RPMI7951 (cell line): ENCODE measurements at places on chromosomes 2 and 18.

- no peak for DNase-seq
Measured at GRCh38 chr2:200741468-200742202, 70.1 kb upstream of the BZW1 start.

- peak; percentile 60 for DNase-seq
Measured at GRCh38 chr2:219569041-219569440, 2.3 kb downstream of the OBSL1 start.

GRCh38 chr2:14831458-14831857 lies 198.9 kb downstream of the LRATD1 start:
- no peak for DNase-seq

- DNase-seq, result no peak
Measured at GRCh38 chr2:171482308-171482707, 40.0 kb upstream of the CYBRD1 start.

GRCh38 chr2:173734797-173735196 lies 230.4 kb downstream of the SP3 start:
- no peak for DNase-seq

- no peak for DNase-seq
Measured at GRCh38 chr2:60530660-60531281, 22.7 kb downstream of the BCL11A start.

- DNase-seq, result peak; percentile 80
Measured at GRCh38 chr18:48541026-48541746, 2.4 kb downstream of the CTIF start.

DNA sequence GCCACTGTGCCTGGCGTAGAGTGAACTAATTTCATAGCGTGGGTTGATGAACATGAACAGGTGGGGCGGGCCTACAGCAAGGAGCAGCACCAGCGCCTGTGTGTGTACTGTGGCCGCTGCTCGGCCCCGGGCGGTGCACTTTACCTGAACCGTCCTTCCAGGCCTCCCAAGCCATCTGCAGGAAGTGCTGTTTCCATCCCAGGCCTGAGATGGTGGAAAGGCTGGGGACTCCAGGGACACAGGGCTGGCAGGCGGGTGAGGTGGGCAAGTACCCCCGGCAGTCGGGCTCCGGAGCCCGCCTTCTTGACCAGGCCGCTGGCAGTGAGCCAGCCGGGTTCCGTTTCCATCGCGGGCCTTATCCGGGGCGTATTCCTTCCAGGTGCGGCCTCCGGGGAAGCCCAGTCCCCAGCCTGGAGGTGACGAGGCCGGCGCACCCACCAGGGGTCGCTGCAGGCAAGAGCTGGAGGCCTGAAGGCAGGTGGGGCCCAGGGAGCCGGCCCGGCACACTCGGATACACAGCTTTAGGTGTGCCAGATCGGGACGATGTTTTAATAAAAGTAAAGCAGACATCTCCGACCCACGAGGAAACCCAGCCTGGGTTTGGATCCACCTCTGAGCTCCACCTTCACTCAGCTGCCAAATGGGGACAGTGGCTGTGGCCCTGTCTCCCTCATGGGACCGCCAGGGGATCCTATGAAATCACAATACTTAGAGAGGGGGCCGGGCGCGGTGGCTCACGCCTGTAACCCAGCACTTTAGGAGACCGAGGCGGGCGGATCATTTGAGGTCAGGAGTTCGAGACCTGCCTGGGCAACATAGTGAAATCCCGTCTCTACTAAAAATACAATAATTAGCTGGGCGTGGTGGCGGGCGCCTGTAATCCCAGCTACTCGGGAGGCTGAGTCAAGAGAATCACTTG lies 22.7 kb upstream of the PDIA6 start:
- DNase-seq, result peak; percentile 40

- DNase-seq, result no peak
Measured at GRCh38 chr2:188677142-188677541, 297.0 kb upstream of the COL3A1 start.

DNA sequence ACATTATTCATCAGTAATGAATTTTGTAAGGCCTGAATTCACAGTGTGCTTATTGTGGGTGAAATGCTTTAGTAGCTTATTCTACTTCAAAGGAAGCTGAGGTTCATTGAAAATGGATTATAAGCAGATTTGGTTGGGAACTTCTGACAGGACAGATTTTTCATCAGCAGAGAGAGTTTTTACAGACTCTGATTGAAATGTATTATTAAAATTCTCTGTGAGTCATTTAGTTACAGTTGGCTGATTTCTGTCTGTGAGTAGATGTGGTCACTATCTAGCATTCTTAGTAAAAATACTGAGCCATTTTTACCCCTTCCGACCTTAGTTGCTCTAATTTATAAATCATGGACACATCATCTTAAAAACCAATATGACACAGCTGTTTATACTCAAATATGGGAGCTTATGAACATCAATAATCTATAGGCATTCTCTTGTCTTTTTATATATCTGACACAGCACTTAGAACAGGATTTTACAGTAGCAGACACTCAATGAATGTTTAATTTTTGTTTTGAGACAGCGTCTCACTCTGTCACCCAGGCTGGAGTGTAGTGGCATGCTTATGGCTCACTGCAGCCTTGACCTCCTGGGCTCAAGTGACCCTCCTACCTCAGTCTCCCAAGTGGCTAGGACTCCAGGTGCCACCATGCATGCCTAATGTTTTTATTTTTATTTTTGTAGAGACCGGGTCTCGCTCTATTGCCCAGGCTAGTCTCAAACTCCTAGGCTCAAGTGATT lies 239.6 kb downstream of the BABAM2 start:
- peak; percentile 44 for DNase-seq

GRCh38 chr2:54353216-54353615 lies 97.2 kb upstream of the TSPYL6 start:
- DNase-seq, result no peak

GRCh38 chr18:48656176-48656575 lies 117.3 kb downstream of the CTIF start:
- no peak for DNase-seq

DNA sequence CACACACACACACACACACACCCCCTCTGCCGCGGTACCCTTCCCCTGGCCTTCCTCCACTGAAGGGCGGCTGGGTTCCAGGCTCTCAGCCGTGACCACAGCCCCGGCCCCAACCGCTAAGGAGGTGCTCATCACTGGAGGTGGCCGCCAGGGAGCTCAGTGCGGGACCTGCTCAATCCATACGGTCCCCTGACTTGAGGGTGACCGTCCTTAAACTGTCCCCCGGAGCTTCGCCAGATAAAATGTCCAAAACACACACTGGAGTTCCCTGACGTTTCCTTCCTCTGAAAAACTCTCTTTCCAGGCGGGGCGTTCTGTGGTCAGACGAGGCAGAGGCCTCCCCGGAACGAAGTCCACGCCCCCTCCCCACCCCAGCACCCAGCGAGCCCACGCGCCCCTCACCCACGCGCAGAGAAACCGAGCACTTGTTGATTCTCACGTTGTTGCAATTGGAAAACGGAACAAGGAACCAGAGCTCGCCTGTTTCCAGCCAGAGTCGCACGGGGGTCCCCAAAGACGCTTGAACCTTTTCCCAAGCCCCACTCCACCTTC lies 1.4 kb downstream of the MBP start:
- no peak for DNase-seq

DNA sequence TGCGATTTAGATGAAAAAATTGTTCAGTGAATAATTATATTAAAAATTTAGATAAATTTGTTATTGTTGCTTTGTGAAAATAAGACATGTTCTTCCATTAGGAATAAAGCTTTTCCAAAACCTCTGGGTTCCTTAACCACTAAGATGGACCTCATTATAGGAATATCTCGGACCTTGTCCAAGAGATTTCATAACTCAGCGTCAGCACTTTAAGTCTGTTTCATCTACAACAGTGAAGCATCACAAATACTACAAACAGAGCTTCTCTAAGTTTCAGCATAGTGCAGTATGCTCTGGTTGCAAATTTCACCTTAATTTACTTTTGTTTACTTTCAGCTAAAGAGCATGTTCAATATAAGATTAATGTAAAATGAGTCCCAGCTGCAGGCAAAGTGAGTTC lies 150.3 kb downstream of the UBE2E3 start:
- no peak for DNase-seq

- no peak for DNase-seq
Measured at GRCh38 chr2:23015651-23016200, 369.3 kb upstream of the KLHL29 start.

- no peak for DNase-seq
Measured at GRCh38 chr18:6646801-6647200, 82.7 kb upstream of the ARHGAP28 start.

- no peak for DNase-seq
Measured at GRCh38 chr2:227337442-227337841, 12.4 kb downstream of the MFF start.

GRCh38 chr2:105521616-105522015 lies 122.8 kb upstream of the FHL2 start:
- DNase-seq, result no peak

- no peak for DNase-seq
Measured at GRCh38 chr2:165793161-165793778, 777 bp downstream of the GALNT3 start.

DNA sequence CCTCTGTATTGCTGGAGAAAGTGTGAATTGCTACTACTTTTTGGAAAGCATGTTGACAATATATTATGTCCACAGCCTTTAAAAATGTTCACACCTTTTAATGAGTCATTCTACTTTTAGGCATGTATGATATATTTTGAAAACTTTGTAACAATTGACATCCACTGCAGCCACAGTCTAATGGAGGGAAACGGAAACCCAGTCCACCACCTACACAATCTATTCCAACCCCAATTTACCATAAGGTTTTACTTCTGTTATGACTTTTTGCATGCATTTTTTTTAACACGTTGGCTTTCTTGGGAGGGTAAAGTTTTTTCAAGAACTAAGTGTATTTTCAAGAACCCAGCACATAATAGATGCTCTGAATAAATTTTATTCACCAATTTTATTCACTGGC lies 38.5 kb upstream of the ATP8B1 start:
- no peak for DNase-seq

DNA sequence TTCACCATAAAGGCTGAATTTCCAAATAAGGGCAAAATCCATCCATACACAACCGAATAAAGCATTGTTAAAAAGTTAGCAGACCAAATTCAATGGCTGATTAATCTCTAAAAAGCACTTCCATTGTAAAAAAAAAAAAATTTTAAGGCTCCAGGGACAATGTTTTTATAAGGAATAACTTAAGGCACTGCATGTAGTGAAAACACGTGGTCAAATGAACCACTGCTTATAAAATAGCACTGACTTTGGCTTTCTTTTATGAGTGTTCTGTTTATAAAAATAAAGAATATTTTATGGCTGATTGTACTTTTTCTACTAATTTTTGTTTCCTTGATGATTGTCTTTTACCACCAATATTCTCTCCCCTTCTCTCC lies 409.3 kb upstream of the KCNH7 start:
- DNase-seq, result no peak

GRCh38 chr2:196914867-196915460 lies 11.5 kb downstream of the PGAP1 start:
- DNase-seq, result no peak

DNA sequence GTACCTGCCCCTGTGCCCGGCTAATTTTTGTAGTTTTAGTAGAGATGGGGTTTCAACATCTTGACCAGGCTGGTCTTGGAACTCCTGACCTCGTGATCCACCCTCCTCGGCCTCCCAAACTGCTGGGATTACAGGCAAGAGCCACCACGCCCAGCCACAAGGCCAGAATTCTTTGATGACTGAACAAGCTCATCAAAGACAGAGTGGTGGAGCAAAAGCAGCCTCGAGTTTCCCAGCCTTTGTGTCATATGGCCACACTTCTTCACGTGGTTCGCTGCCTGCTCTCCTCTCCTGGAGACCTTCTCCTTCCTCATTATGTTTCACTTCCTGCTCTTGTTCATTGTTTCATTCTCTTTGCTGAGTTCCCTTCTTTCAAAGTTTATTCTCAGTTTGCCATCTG lies 9.9 kb upstream of the NPC1 start:
- no peak for DNase-seq

- DNase-seq, result no peak
Measured at GRCh38 chr18:5173236-5173635, 23.8 kb downstream of the AKAIN1 start.
